ENCODE measurements at places on chromosomes 12 and 14.

- DNase-seq = no peak
These were observed 59.0 kb downstream of the RPS29 start for GRCh38 chr14:49527221-49527620.

- no peak for DNase-seq
These were observed 24.4 kb downstream of the ANKS1B start for GRCh38 chr12:99960311-99960710.

DNA sequence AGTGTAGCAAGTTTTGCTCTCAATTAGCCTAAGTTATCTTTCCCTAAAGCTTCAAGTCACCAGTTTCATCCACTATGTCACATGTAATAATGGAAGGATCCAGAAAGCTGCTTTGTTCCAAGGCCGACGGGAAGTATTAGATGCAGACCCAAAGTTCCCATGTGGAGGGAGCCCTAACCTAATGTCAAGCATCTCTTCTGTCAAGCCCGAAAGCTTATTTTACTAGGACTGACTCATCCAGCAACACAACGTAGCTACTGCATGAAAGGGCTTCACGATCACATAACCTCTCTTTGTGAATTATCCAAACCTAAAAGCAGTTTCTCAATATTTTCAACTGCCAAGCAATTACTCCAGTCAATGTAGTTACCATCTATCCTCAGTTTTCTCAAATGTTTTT, 133.4 kb downstream of the SLC6A15 start:
- DNase-seq = no peak

DNA sequence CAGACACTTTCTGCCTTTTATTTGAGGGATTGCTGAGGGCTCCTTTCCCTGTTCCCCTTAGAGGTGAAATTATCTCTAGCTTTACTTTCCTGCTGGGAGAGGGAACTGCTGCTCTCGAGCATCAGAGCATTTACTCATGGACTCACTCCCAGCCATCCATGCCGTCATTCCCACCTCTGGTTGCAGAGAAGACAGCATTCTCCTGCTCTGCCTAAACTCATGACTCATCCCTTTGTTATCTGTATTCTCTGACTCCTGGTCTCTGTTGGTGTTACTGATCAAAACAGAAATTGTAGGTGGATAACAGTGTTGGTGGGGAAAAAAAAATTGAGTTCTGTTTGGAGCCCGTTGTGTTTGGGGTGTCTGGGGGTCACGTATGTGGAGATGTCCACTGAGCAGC, 159.3 kb downstream of the TTC8 start:
- no peak for DNase-seq

- peak; percentile 55 for DNase-seq
These were observed 503.5 kb downstream of the LRFN5 start for GRCh38 chr14:42110167-42110566.

DNA sequence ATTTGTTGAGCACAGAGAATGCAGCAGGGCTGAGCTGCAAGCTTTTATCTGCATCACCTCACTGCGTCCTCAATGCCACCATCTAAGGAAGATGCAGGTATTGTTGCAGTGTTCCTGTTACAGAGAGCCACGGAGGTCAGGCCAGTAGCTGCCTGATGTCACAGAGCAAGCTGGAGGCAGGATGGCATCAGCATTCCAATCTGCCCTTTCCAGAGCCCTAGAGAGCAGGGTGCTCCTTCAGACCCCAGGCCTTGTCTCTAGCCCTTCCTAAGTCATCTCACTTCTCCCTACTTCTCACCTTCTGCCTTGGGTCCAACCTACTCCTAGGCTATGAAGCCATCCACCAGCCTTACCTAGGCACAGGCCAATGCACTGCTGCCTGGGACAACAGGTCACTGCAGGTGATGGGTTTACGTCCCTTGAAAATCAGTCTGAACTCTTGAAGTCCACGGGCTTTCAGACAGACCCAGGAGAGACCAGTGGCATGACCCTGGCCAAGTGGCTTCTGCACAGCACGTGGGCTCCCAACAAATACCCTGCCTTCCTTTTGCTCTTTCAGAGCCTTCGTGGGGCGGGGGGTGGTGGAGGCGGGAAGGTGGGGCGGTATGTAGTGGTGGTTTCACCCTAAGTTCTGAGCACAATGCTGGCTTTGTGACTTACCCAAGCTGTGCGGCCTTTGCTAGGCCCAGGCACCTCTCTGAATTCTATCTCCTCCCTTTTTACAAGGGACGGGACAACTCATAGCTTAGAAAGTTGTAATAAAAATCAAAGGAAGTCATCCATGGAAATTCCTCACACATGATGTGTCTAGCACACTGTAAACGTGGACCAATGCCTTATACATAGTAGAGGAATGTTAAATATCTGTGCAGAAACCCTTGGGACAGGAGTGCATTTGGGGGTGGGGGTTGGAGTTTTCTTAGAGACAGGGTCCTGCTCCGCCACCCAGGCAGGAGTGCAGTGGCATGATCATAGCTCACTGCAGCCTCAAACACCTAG, 136.0 kb downstream of the KSR2 start:
- DNase-seq = no peak

- no peak for DNase-seq
These were observed 39.6 kb downstream of the PPP4R4 start for GRCh38 chr14:94213741-94214140.

- DNase-seq = no peak
These were observed 44.8 kb downstream of the PRIMA1 start for GRCh38 chr14:93743270-93744060.

- no peak for DNase-seq
These were observed 162.1 kb downstream of the NAV3 start for GRCh38 chr12:77992760-77993159.

GRCh38 chr12:106790020-106790419, 15.5 kb downstream of the RIC8B start:
- no peak for DNase-seq

- peak; percentile 3 for DNase-seq
These were observed 78.8 kb upstream of the RTL1 start for GRCh38 chr14:100982353-100982752.

DNA sequence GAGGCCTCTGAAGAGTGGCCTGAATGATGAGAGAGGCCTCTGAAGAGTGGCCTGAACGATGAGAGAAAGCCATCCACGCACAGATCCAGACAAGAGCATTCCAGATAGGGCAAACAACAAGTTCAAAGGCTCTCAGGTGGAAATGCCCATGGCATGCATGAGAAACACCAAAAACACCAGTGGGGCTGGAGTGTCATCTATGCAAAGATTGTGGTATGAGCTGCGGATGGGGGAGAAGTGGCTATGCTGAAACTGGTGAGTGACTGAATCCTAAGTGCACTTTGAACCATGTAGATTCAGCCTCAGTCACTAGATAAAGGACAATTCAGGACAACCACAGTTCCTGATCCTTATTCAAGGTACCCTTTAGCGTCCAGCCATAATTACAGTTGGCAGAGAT, 79.4 kb upstream of the GZMB start:
- DNase-seq = no peak

GRCh38 chr12:6254491-6254890, 54.3 kb downstream of the CD9 start:
- DNase-seq = no peak

Measured in neural progenitor cell (in vitro differentiated cells).